ENCODE measurements at places on chromosomes 2 and 18. TPM values are rescaled to one million over a fixed set of nuclear protein-coding genes. Genes with fewer than 3 reads are reported as not detected.

DNA sequence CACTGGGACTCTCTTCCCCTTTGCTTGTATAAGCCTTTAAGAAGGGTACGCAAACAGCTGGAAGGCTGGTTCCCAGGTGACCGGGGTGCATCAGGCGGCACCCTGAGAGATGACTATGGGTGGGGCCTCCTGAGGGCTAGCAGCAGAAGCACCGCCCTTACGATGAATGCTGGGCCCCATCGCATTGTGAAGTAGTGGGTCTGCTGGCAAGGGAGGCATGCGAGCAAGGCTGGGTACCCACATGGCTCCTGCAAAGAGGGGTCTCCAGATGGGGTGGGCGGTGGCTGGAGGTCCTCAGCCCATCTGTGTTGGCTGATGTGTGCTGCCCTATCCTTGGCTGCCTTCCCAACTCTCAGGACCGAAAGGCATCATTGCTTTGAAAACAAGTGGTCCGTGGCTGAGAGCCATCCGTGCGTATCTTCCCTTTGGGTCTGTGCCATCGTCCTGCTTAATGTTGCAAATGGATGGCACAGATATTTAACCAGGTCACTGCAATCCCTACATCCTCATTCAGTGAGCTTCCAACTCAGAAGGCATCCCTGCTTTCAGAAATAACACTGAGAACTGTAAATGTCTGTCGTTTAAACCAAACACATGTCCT lies 83.5 kb upstream of the GPC1 start:
- no peak for DNase-seq

DNA sequence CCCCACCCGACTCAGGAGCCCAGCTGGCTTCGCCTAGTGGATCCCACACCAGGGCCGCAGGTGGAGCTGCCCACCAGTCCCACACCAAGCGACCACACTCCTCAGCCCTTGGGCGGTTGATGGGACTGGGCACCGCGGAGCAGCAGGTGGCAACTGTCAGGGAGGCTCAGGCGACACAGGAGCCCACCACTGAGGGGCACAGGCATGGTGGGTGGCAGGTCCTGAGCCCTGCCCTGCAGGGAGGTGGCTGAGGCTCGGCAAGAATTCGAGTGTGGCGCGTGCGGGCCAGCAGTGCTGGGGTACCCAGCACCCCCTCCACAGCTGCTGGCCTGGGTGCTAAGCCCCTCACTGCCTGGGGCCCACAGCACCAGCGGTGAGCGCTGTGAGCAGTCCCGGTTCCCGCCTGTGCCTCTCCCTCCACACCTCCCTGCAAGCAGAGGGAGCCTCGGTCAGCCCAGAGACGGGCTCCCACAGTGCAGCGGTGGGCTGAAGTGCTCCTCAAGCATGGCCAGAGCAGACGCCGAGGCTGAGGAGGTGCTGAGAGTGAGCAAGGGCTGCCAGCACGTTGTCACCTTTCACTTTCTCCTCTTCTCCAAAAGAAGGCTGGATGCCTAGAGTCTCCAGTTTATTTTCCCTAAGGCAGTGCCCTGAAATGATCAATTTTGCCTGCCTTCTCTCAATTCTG lies 1440.7 kb upstream of the ZEB2 start:
- DNase-seq: no peak

GRCh38 chr2:170122883-170123547 lies 54.9 kb upstream of the MYO3B start:
- no peak for DNase-seq

Gene MEMO1
- total RNA-seq: 36.5 TPM

Gene SLC9A4
- total RNA-seq: 0.13 TPM

Gene ACMSD
- not detected for total RNA-seq
